ENCODE measurements at places on chromosomes 12 and 14.

DNA sequence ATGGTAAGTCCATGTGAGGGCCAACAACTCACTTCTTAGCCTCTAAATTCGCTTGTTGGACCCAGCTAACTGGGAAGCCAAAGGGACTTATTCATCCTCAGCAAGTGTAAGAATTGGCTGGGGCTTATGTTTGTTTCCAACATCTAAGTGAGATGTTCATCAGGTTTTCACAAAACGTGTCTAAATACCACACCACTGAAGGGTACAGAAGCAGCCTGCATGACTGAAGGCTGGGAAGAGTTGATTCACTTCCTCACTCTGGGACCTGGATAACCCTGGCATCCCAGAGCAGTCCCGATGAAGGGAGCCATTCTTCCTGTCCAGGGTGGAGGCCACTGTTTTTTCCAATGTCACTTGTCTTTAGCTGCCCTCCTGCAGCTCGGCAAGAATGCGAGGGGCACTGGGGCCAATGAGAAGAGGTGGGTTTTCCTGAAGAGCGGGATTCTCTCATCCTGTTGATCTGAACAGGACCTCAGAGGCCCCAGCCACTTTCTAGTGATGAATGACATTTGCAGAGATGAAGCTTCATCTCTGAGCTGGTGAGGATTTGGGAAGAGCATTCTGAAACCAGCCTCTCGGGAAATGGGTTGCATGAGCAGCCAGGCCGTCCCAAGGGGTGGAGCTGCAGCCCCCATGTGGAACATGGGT, 12.2 kb upstream of the COL2A1 start:
- H3K4me3 ChIP-seq = no peak overlapping the region
- H3K4me1 ChIP-seq = peaks cover 8% of the 10 kb centered on the region
- peaks cover 80% of the 10 kb centered on the region for H3K27me3 ChIP-seq
- no peak for DNase-seq
- H3K27ac ChIP-seq = no peak overlapping the region

DNA sequence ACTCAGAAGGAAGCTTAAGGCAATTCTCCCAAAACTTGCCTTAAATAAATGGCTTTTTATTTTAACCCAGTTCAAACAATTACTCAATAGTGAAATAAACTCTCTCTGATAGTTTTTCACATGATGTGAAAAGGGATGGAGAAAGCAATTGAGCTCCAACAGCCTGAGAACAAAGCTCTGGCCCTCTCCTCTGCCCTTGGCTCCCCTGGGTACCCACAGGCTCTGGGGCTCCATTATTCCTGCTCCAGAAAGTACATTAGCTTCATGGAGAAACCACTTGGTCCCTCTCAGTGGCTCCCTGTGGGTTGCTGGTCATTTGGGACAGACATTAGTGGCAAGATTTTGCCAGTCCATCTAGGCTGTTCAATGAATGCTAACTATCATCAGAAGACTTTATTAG, 242.8 kb downstream of the ATP23 start:
- H3K4me1 ChIP-seq = no peaks in the 10 kb centered on the region
- H3K27me3 ChIP-seq = no peaks in the 10 kb centered on the region
- no peaks in the 10 kb centered on the region for H3K36me3 ChIP-seq
- DNase-seq = no peak

DNA sequence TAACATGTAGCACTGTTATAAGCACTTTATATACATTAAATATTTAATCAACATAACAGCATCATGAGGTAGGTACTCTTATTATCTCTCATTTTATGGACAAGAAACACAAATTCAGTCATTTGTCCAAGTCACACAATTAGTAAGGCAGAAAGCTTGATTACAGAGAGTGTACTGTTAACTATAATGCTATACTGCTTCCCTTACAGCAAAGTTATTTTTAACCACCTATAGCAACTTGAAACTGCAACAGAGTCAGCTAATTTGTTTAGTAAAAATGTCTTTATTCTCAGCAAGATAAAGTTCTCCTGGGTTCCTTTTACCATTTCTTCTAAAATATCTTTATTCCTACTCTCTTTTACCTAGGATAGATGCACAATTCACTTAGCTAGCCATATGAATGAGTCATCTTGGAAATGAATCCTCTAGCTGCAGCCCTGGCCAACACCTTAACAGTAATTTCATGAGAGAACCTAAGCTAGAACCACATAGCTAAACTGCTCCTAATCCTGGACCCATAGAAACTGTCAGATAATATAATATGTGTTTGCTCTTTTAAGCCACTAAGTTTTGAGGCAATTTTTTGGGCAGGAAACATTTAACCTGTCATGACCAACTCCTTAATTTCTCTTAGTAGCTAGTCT, 90.2 kb upstream of the HECTD1 start:
- H3K36me3 ChIP-seq = no peaks in the 10 kb centered on the region
- DNase-seq = no peak
- H3K4me1 ChIP-seq = no peaks in the 10 kb centered on the region
- H3K27ac ChIP-seq = no peak overlapping the region
- no peaks in the 10 kb centered on the region for H3K27me3 ChIP-seq

DNA sequence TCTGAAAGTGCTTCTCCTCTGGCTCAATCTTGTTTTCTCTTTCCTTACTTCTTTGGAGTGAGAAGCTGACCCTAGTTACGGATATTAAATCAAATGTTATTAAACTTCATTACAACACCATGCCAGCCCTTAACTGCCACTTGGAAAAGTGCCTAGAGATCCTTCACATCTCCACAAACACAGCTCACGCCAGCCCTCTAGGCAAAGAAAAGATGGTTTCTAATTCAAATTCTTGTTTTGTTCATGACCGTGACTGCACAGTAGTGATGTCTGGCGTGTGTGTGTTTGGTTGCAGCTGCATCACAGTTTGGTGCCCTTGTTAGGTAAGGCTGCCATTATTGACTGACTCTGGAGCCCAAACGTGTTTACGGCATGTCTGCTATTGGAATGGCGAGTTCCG, 113.0 kb downstream of the BEGAIN start:
- H3K27ac ChIP-seq = no peak overlapping the region
- no peaks in the 10 kb centered on the region for H3K36me3 ChIP-seq
- peaks cover 54% of the 10 kb centered on the region for H3K4me1 ChIP-seq
- H3K4me3 ChIP-seq = no peak overlapping the region

GRCh38 chr12:11863988-11864387, 206.8 kb upstream of the BCL2L14 start:
- H3K36me3 ChIP-seq = peaks cover 20% of the 10 kb centered on the region
- no peaks in the 10 kb centered on the region for H3K27me3 ChIP-seq
- H3K4me3 ChIP-seq = no peak overlapping the region
- peak overlapping the region; percentile 27 for H3K27ac ChIP-seq
- no peak for DNase-seq
- no peaks in the 10 kb centered on the region for H3K4me1 ChIP-seq

- no peaks in the 10 kb centered on the region for H3K27me3 ChIP-seq
- no peaks in the 10 kb centered on the region for H3K36me3 ChIP-seq
- H3K27ac ChIP-seq = no peak overlapping the region
Measured at GRCh38 chr12:84435682-84436081, 476.9 kb downstream of the SLC6A15 start.

- no peaks in the 10 kb centered on the region for H3K4me1 ChIP-seq
- no peak overlapping the region for H3K4me3 ChIP-seq
- H3K27me3 ChIP-seq = peaks cover 63% of the 10 kb centered on the region
- no peaks in the 10 kb centered on the region for H3K36me3 ChIP-seq
Measured at GRCh38 chr12:131105351-131105735, 151.6 kb downstream of the ADGRD1 start.

- DNase-seq = no peak
- no peak overlapping the region for H3K4me3 ChIP-seq
- H3K27me3 ChIP-seq = no peaks in the 10 kb centered on the region
- 0 out of 2 replicates have a peak overlapping the region, but pooled peaks have one; percentile 14 for H3K27ac ChIP-seq
- no peaks in the 10 kb centered on the region for H3K4me1 ChIP-seq
Measured at GRCh38 chr14:44369401-44370123, 137.5 kb downstream of the FSCB start.

DNA sequence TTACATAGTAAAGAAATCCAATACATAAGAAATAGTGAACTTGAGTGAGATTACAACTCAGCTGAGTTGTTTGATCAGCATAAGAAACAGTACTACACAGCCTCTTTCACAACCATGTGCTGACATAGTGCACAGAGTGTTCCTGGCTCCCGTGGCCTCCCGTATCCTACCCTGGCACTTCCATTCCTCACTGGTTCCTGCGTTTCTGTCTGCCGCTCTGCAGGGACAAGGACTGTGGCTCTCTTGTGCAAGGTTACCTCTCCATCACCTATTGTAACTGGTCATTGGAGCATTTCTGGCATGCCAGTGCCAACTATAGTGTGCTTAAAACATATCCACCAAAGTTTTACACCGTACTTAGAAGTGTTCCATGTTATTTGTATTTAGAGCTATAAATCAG, 46.3 kb upstream of the PCED1B start:
- DNase-seq = no peak
- no peaks in the 10 kb centered on the region for H3K27me3 ChIP-seq

DNA sequence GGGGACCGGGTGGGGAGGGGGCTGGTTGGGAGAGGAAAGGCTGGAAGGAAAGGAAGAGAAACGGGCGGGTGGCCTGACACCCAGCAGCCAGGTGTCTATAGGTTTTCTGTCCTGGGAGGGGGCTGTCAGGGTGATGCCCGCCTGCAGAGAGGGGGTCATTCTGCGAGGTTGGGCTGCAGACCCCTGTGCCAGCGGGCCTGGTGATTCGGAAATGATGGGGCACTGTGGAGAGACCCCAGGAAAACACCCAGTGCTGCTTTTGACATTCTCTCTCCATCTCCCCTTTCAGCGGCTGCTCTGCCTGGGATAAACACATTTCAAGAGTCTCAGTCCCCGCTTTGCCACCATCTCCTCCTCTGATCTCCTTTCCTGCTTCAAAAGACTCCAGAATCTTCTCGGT, 168.5 kb upstream of the RTL1 start:
- no peaks in the 10 kb centered on the region for H3K36me3 ChIP-seq
- no peak overlapping the region for H3K4me3 ChIP-seq
- H3K27ac ChIP-seq = no peak overlapping the region
- no peak for DNase-seq
- peaks cover 9% of the 10 kb centered on the region for H3K4me1 ChIP-seq
- peaks cover under 1% of the 10 kb centered on the region for H3K27me3 ChIP-seq

DNA sequence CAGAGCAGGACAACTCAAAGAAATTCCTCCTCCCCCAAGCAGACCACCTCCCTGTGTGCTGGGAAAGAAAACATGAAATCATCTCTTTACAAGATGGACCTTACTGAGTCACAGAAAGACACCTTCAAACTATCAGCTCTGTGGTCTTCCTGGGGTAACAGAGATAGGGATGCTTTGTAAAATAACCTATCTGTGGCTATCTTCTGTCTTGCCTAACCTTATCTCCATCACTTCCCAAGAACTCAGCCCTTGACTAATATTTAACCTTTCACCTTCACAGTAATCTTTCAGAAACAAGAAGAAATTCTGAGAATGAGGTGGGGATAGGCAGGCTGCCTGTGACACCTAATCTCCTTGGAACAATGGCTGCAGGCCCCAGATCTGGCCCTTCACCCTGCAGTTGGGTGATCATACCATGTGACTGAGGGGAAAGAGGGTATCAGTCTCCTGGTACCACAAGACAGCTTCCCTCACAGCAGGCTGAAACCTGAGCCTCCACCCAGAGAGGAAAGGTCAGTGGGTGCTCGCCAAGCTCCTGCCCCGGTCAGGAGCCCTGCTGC, 27.4 kb upstream of the CEBPE start:
- peaks cover 37% of the 10 kb centered on the region for H3K4me1 ChIP-seq
- H3K36me3 ChIP-seq = no peaks in the 10 kb centered on the region
- H3K27ac ChIP-seq = no peak overlapping the region
- H3K27me3 ChIP-seq = no peaks in the 10 kb centered on the region
- no peak for DNase-seq
- H3K4me3 ChIP-seq = no peak overlapping the region

- no peaks in the 10 kb centered on the region for H3K36me3 ChIP-seq
- no peaks in the 10 kb centered on the region for H3K27me3 ChIP-seq
- no peak for DNase-seq
- no peak overlapping the region for H3K27ac ChIP-seq
Measured at GRCh38 chr12:82223426-82223825, 134.8 kb downstream of the CCDC59 start.

- H3K27ac ChIP-seq = no peak overlapping the region
- H3K36me3 ChIP-seq = peaks cover 43% of the 10 kb centered on the region
- no peaks in the 10 kb centered on the region for H3K4me1 ChIP-seq
- DNase-seq = no peak
Measured at GRCh38 chr12:57496822-57497221, 9.0 kb downstream of the MARS1 start.

GRCh38 chr14:103126873-103127304, 3.6 kb downstream of the TNFAIP2 start:
- H3K4me3 ChIP-seq = peak overlapping the region; percentile 81
- no peaks in the 10 kb centered on the region for H3K27me3 ChIP-seq
- peaks cover 73% of the 10 kb centered on the region for H3K4me1 ChIP-seq
- peak overlapping the region; percentile 86 for H3K27ac ChIP-seq
- peak; percentile 46 for DNase-seq
- peaks cover 55% of the 10 kb centered on the region for H3K36me3 ChIP-seq

GRCh38 chr12:559208-559905, 99.6 kb downstream of the B4GALNT3 start:
- peaks cover 5% of the 10 kb centered on the region for H3K4me1 ChIP-seq
- no peak overlapping the region for H3K4me3 ChIP-seq
- no peak overlapping the region for H3K27ac ChIP-seq

- peaks cover 9% of the 10 kb centered on the region for H3K4me1 ChIP-seq
- DNase-seq = no peak
- H3K4me3 ChIP-seq = no peak overlapping the region
- H3K27me3 ChIP-seq = no peaks in the 10 kb centered on the region
- H3K36me3 ChIP-seq = no peaks in the 10 kb centered on the region
Measured at GRCh38 chr12:64603183-64603841, 7.0 kb upstream of the RASSF3 start.

DNA sequence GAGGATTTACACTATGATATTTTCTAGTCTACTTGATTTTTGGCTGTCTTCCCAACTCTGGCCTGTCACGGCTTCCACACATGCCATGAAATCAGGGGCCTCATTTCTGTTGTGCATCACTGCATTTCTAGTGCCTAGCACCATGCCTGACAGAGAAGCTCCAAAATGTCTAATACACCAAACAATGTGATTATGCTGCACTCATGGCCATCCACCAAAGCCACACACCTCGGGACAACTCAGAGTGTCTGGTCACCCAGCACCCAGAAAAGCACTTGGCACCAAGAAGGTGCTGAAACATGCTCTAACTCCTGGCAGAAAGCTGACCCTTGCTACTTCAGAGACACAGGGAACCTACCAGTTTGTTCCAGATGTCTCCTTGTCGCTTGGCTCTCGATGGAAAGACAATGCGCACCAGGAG, 11.3 kb downstream of the GCN1 start:
- no peaks in the 10 kb centered on the region for H3K27me3 ChIP-seq
- H3K36me3 ChIP-seq = peaks cover 28% of the 10 kb centered on the region
- no peak overlapping the region for H3K4me3 ChIP-seq
- DNase-seq = no peak

DNA sequence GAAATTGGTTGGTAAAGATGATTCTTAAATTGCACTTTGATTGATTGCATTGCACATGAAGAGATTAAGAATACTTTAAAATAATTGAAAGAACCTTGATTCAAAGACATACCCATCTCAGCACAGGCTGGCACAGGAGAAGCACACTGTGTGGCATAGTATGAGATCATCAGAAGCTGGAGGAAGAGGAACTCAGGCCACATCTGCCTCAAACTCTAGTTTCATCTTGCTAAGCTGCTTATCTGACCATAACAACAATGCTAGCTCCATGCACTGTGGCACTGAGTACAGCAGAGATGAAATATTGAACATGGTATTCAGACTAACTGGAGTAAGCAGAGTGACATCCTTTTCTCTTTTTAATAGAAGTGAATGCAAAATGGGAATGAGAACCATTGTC, 99.1 kb downstream of the TBC1D30 start:
- DNase-seq = no peak
- H3K4me3 ChIP-seq = no peak overlapping the region
- H3K27me3 ChIP-seq = no peaks in the 10 kb centered on the region
- no peaks in the 10 kb centered on the region for H3K4me1 ChIP-seq
- H3K27ac ChIP-seq = no peak overlapping the region

GRCh38 chr12:116374207-116374606, 96.7 kb upstream of the MED13L start:
- H3K4me3 ChIP-seq = no peak overlapping the region
- H3K4me1 ChIP-seq = peaks cover 26% of the 10 kb centered on the region
- DNase-seq = no peak
- no peaks in the 10 kb centered on the region for H3K36me3 ChIP-seq
- no peak overlapping the region for H3K27ac ChIP-seq
